Heart left ventricle (tissue), 16 donors: ENCODE measurements at places on chromosomes 5 and 9. TPM values are rescaled to one million over a fixed set of nuclear protein-coding genes. Genes with fewer than 3 reads are reported as not detected.

- no peak for DNase-seq
Measured at GRCh38 chr9:76542360-76542759, 83.4 kb downstream of the GCNT1 start.

DNA sequence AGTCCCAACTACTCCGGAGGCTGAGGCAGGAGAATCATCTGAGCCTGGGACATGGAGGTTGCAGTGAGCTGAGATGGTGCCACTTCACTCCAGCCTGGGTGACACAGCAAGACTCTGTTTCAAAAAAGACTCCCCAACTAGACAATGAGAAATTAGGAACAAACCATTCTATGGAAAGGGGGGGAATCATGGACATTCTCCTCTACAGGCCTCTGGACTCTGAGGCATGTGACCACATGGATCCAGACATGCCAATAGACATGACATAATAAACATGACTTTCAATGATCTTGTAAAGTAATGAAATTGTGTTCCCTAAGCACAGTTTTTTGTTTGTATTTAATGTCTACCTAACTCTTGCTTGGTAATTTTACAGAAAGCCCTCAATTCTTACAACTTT lies 8.8 kb downstream of the HOMER1 start:
- DNase-seq: no peak

DNA sequence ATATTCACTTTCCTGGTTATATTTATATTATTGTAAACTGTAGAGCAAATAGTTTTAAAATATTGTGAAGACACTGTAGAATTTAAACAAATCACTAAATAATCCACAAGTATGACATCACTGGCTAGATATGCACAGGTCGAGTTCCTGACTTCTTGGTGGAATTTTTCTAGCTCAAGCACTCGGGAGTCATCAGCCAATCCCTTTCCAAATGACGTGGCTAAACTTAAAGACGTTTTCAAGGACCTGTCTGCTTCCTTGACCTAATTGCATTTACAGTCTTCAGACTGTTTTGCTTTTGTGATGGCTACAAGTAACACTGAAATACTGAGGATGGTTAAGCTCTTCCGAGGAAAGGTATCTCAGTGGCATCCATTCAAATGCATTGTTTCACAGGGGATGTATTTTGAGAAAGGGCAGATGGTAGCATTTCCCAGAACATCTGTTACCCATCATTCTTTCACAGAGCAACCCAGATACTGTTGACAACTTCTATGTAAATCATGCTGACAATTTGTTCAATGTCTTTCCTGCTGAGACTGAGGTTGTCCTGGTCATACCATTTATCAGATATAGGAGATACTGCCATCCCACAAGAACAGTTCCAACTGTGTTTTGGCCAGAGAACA lies 262.8 kb downstream of the CDH10 start:
- no peak for DNase-seq

- DNase-seq: no peak
Measured at GRCh38 chr9:116497095-116497890, 189.8 kb upstream of the TRIM32 start.

DNA sequence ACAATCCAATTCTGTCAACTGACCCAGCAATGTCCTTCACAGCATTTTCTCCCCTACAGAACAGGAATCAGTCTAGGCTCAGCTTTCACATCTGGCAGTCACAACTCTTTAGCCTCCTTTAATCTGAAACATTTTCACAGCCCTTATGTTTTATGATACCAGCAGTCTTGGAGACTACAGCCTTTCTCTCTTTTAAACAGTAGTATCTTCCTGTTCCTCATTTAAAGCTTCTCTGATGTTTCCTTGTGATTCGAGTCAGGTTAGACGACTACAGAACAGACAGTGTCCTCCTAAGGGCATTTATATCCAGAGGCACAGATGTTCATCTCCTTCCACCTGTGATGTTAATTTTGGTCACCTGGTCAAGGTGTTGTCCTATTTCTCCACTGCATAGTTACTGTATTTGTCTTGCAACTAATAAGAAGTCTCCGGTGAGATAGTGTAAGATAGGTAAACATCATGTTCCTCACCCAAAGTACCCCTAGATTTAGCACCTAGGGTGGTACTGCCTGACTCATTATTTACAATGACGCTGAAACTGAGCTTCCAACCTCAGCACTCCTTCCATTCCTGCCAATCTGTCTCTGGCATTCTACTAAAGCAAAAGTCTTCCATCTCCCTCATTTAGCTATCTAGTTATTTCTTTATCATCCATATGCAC lies 20.7 kb downstream of the TTC39B start:
- no peak for DNase-seq

C5orf34 gene
- total RNA-seq: 0.60 TPM
